Kidney (tissue), 22 donors: ENCODE measurements at places on chromosomes 2 and 18.

DNA sequence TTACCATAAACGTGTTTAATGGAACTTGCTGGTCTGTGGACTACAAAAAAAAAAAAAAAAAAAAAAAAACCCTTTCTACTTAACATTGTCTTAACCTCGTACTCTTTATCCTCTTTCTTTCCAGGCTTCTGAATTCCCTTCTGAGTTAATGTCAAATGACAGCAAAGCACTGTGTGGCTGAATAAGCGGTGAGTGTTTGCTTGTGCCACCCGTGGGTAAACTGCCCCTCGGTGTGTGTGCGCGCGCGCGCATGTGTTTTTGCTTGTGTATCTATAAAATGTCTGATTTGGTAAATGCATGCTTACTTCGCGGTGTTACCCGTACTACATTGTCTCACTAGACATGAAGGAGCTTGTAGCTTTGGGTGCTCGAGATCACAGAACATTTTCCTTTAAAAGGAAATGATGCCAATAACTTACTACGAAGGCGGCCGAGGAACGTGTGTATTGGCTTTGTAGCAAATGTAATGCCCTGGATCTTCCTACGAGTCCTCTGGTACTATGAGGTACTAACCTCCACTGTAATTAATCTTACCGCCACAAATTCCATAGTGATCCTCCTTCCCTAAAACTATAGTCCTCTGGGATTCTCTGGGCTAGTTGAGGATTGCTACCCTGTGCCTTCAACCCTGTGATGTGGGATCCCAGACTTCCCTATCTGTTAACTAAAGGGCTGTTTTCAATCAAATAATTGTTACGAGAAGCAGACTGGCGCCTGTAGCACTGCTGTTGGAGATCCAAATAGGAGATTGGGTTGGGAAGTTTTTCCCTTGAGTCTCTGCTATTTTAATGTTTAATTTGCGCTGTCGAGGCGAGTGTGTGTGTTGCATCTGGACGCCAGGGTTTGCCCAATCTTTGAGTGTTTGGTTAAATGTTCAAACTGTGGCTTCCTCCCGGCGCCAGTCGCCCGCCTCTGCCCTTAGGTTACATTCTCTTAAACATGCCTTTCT lies 1.1 kb downstream of the ID2 start:
- DNase-seq = peak; percentile 77

- no peak for DNase-seq
These were observed 239.3 kb downstream of the ZNF385B start for GRCh38 chr2:179622112-179622511.

DNA sequence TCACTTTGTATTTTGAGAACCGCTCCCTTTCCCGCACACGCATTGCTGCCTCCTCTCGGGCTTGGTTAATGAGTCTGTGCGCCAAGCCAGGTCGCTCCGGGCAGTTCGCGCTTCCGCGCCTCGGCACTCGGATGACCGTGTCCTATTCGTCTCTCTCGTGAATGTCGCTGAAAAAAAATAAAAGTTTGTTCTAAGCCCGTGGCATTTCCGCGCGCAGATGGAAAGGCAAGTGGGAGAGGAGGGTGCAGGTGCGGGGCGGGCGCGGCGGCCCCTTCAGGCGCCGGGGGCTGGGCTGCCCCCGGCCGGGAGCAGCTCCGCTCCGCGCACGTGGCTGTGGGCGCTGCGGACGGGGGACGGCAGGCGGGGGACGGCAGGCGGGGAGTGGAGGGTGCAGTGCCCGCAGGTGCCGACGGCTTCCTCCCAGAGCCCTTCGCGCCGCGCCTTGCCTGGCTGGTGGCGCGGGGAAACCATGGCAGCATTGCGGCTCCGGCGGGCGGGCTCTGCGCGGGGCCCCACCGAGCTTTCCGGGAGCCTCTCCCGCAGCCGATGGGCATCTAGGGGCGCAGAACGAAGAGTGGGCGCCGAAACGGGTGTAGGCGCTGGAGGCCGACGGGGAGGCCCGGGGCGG lies 159.6 kb upstream of the SIX2 start:
- DNase-seq = peak; percentile 69

DNA sequence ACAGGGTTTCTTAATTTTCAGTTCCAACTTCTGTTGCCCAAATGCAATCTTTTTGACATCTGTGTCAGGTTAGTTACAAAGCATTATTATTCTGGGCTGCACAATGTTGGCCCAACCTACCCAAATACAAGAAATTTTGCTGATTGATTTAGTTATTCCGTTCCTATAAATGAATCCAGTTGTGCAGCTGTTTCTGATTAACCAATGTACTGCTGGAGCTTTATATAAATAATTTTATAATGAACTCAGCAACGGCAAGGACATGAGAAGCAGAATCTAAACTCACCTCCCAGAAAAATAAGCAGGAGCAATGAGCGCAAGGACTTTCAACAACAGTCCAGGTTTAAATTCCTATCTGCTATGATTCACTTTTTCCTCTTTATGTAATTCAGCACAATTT lies 76.3 kb upstream of the WIPF1 start:
- DNase-seq = no peak

- DNase-seq = no peak
These were observed 41.8 kb upstream of the CTAGE1 start for GRCh38 chr18:22459491-22459890.

- no peak for DNase-seq
These were observed 33.0 kb downstream of the CYRIA start for GRCh38 chr2:16632598-16632997.

GRCh38 chr2:191638079-191638801 lies 39.7 kb upstream of the NABP1 start:
- no peak for DNase-seq

GRCh38 chr18:58005885-58006523 lies 38.0 kb upstream of the NEDD4L start:
- no peak for DNase-seq

DNA sequence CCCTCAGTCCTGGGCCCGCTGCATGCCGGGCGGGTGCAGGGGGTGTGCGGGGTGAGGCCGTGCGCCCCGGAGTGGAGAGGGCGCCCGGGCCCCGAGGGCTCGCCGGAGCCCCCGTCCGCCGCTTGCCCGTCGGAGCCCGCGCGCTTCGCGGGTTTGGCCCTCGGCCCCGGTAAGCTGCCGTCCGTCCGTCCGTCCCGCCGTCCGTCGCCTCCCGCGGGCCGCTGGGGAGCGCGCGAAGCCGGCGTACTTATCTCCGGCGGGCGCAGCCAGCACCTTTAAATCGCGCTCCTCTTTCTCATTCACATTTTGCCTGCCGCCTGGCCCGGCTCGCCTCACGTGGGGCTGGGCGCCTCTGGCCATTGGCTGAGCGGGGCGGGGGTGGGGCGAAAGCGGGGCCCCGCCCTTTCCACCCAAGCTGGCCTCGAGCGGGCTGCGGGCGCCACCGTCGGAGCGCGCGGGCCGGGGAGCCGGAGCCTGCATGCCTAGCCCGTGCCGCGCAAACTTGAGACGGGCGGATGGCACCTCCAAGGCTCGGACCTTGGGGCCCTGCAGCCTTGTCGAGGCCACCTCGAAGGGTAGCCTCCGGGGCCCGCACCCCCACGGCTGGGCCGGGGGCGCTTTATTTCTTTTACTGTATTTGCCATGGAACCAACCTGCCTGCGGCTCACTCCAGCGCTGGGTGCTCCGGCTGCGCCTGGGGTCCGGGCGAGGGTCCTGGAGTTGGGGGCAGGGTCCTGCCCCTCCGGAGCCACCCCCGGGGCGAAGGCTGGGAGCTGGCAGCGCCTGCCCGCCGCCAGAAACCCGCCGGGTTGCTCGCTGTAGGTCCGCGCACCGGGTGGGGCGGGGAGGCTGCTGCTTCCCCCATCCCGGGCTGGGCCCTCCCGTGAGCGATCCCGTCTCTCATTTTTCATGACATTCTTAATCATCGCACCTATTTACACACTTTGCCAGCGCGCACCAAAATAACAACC lies at the start of gene GBX2:
Gene GBX2 (minus strand): TSS at position 277 of the 971 bp plus-strand sequence. CDS start 415 bp downstream, outside the sequence.
- DNase-seq = peak; percentile 92

DNA sequence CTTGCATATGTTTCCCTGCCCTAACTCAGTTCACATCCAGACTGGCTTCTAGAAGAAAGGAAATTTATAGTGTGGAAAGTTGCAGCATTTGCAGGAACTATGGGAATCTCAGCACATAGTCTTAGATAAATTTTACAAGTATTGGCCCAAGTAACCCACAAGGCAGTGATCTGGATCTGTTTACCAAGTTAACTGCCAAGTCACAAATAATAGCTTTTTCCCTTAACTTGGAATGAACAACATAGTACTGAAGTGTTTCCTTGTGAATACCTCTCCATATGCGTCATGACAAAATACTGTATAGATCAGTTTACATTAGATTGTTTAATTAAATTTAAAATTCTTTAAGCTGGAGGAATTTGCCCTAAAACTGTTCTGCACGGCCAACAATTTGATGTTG lies 255.8 kb upstream of the EPAS1 start:
- no peak for DNase-seq

- no peak for DNase-seq
These were observed 64.2 kb downstream of the BCL11A start for GRCh38 chr2:60489289-60489688.

GRCh38 chr2:67694445-67694844 lies 297.3 kb downstream of the ETAA1 start:
- DNase-seq = peak; percentile 56

DNA sequence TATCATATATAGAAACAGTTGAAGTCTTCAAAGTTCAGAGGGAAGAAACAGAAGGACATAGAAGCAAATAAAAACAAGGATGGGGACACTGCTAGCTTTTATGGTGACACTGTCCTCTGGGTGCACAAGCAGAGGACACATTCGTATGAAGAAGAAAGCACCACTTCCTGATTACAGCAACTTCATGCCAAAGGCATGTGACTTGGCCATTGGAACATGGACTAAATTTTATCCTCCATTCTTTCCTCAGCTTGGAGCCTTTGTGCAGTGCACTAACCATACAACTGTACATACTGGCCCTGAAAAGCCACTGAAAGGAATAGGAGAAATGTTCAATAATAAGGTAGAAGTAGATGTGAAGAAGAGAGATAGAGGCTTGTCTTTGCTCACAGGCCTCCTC lies 223.3 kb downstream of the MTX2 start:
- DNase-seq = no peak

DNA sequence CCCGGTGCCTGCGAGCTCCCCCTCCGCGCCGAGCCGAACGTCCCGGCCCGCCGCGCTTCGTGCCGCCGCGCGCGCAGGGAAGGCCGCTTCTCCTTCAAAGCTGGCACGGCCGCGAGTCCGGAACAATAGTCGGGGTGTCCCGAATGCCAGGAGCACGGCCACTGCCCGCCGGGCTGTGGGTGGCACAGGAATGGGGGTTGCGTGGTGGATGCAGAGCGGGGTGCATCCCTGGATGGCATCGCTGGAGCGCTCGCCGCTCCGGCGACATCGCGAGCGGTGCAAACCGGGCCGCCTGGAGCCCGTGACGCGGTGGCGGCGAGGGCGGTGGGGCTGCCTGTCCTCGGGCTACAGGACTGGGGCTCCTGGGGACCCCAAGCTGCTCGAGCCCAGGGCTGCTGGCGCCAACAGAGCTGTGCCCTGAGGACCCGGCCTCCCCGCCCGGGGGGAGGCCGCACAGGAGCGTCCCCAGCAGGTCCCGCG lies 1.1 kb upstream of the SATB2 start:
- DNase-seq = no peak

DNA sequence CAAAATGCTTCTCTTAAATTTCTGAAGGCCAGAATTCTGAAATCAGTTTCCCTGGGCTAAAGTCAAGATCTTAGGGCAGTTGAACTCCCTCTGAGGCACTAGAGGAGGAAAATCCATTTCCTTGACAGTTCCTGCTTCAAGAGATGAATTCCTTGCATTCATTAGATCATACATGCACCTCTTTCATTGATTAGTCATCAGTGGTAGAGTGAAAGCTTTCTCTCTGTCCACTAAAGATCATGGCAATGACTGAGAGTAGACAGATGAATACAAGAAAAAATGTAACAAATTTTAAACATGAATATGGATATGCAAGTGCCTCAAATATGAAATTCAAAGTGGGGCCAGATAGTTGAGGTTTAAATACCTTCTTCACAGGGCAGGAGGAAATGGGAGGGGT lies 693.4 kb upstream of the TMEFF2 start:
- DNase-seq = no peak

DNA sequence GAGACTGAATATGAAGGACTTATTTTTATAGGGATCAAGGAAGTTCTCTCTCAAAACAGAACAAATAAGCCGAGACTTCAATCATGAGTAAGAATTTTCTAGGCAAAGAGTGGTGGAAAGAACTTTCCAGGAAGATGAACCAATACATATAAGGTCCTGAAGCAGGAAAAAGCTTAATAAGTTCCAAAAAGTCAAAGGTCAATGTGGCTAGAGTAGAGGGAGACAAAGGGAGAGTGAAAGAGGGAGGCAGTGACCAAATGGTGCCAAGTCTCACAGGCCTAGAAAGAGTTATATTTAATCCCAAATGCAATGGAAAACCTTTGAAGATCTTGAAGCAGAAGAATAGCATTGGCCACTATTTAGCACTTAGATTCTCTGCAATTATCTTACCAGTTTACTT lies 56.0 kb downstream of the PDE11A start:
- no peak for DNase-seq

GRCh38 chr2:212021947-212022346 lies 516.7 kb downstream of the ERBB4 start:
- no peak for DNase-seq

DNA sequence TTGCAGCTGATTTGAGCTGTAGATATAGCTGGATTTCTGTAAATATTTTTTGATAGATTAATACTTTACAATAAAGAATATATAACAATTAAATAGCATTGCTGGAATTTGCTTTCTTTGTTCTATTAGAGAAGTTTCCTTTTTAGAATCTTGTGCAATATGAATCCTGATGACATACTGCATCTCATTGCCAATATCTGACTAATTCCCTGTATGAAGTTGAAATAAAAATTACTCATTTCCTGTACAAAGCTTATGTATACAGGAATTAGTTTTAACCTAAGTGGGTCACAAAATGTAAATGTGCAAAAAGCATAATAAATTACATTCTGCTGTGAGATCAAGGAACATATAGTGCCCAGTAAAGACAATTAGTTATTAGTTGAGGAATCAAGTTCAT lies 72.8 kb upstream of the TMEFF2 start:
- DNase-seq = no peak

DNA sequence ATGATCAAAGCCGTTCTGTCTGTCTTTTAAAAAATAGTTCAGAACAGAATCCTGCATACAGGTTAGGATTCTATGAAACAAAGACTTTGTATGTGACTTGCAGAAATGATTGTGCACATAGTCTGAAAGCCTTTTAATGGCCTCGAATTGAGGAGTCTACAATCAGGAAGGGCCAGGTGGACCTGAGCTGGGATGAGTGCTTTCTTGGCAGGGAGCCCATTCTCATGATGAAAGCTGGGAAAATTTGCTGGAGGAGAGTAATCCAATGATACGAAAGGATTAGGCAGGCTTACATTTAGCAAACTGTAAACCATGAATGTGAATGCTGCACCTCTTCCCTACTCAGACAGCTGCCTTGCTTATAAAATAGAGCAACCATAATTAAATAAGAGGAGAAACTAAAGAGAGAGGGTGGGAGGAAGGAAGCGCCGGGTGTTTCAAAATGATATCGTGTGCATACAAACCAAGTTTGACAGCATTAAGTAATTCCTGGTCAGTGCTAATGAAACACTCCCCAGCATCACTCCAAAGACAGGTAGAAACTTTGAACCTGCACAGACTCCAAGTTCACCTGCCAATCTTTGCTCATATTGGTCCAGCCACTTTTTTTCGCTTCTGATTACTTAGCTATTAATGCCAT lies 23.7 kb upstream of the CXCR4 start:
- no peak for DNase-seq
